ENCODE measurements at places on chromosomes 13 and 19.

- no peak for DNase-seq
These were observed 172.7 kb downstream of the B3GLCT start for GRCh38 chr13:31372454-31372853.

DNA sequence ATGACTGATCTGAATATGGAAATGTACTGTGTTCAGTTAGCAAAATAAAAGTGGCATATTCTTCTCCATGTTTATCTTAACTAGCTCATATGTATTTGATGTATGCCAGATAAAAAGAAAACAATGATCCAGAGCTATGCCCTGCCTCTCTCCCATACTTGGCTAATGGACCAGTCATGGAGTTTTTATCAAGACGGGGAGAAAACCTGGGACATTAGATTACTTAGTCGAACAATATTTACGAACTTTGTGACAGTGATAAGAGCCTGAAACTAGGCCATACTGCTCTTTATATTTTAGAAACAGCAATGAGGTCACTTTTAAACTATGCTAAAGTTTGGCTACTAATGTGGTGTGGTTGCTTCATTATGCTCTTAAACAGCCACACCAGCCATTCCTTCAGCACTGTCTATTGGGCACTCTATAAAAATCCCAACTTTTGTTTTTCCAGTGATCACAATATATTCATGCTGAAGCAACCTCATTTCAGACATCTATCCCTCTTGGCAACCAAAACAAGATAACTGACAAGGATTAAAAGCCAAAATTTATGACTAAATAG, 265.0 kb downstream of the FGF14 start:
- DNase-seq = no peak

GRCh38 chr13:98189841-98190505, 12.9 kb upstream of the RNF113B start:
- no peak for DNase-seq

DNA sequence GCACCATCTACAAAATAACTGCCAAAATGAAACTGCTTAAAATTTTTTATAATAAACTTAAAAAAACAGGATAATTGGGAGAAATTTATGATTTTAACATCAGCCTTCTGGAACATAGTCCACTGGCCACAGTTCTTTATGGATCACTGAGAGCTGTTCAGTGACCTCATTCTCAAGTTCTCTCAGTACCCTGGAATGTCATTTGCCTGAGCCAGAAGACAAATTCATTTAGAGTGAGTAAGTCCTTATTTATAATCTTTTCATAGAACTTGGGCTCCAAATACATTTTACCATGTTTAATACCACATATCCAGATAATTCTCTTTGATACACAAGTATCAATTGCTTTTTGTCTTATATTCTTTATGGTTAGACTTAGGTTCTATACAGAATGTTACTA, 87.6 kb downstream of the CAB39L start:
- DNase-seq = no peak

- DNase-seq = no peak
These were observed 1872.9 kb upstream of the PCDH20 start for GRCh38 chr13:63288576-63288975.

DNA sequence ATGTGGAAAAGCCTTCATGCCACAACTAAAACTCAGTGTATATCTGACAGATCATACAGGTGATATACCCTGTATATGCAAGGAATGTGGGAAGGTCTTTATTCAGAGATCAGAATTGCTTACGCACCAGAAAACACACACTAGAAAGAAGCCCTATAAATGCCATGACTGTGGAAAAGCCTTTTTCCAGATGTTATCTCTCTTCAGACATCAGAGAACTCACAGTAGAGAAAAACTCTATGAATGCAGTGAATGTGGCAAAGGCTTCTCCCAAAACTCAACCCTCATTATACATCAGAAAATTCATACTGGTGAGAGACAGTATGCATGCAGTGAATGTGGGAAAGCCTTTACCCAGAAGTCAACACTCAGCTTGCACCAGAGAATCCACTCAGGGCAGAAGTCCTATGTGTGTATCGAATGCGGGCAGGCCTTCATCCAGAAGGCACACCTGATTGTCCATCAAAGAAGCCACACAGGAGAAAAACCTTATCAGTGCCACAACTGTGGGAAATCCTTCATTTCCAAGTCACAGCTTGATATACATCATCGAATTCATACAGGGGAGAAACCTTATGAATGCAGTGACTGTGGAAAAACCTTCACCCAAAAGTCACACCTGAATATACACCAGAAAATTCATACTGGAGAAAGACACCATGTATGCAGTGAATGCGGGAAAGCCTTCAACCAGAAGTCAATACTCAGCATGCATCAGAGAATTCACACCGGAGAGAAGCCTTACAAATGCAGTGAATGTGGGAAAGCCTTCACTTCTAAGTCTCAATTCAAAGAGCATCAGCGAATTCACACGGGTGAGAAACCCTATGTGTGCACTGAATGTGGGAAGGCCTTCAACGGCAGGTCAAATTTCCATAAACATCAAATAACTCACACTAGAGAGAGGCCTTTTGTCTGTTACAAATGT, 16.4 kb downstream of the ZNF175 start:
- DNase-seq = no peak

DNA sequence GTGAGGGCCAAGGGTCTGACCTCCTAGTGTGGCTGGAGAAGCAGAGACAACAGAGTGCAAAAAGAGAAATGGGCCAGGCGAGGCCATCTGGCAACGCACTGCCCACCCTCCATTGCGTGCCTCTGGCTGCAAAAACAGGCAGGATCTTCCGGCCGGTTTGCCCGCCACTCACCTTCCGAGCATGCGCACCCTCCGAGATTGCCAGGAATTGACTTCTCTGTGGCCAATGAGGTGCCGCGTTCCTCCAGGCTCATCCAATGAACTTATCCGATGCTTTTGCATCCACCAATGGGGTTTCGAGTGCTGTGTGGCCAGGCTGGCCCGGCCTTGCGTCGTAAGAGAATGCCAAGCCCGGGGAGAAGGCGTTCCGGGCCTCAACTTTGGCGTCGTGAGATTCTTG, at the start of gene TEX101:
Gene TEX101, plus strand, starts transcription at position 337 of the 400 bp plus-strand sequence. CDS start 1,030 bp downstream, outside the sequence.
- no peak for DNase-seq

DNA sequence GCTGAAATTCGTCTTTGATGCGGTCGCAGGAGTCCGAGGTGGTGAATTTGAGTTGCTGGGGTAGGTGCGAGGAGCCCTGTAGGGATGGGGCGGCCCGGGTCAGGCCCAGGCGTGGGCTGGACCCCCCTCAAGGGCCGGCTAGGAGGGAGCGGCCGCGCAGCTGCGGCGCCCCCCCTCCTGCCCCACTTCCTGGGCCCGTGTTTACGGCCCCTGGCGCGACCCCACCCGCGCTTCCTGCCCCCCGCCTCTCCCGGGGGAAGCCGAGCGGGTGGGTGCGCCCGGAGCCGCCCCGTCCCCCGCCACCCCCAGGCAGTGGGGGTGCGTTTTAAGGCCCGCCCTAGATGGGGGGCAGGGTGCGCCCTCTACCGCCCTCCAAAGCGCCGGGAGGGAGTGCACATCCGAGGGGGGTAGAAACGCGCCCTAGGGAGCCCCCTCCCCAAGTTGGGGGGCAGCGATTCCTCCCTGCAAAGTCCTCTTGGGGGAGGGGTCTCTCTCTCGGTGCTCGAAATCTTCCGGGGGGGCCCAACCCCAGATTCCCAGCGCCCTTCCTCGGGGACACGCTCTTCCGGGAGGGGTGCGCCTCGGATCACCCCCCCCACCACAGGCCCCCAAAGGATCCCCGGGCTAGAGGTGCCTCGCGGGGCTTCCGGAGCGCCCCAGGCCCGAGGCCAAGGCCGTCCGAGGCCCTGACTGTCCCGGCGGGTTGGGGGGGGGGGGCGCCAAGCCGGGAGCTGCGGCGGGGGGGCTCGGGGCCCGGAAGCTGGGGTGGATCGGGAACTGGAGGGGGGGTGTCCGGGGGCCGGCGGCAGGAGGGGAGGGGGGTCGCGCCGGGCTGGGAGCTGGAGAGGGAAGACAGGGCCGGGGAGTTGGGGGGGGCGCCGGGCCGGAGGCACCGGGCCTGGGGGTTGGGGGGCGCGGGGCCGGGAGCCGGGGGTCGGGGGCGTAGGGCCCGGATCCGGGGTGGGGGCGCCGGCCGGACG, 823 bp downstream of the TLE5 start:
- DNase-seq = peak; percentile 81

GRCh38 chr13:30818323-30818960, 83.1 kb downstream of the ALOX5AP start:
- DNase-seq = no peak

DNA sequence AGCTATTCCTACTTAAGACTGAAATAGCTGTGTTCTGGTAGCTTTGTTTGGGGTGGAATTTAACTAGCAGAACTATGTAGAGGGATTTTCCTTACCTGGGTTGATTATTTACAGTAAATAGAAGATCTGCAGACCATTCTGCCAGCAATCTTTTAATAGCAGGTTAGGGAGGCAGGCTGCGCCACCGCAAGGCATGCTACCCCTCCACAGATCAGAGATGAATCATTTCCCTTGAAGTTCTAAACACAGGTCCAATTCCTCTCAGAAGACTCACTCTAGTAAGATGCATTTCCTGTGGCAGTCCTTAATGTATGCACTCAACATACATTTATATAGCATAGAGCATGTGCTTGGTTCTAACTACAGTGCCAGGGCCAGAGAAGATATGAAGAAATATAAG, 109.0 kb downstream of the TNFRSF19 start:
- DNase-seq = no peak

DNA sequence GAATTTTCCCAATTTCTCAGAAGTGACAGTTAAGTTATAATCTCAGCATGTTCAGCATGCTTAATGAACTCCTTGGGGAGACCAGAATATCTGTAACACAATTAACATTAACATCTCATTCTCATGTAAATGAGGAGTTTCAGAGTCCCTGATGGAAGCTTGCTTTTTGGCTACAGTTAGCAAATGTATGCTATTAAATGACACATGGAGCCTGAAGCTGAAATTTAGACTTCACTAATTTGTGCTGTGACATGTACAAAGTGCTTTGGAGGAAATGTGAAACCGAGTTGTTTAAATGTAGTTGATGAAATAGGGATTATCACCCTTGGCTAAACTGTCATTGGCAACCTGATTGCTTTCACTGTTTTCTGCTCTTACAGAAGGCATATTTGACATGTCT, 2265.1 kb upstream of the PCDH20 start:
- no peak for DNase-seq

DNA sequence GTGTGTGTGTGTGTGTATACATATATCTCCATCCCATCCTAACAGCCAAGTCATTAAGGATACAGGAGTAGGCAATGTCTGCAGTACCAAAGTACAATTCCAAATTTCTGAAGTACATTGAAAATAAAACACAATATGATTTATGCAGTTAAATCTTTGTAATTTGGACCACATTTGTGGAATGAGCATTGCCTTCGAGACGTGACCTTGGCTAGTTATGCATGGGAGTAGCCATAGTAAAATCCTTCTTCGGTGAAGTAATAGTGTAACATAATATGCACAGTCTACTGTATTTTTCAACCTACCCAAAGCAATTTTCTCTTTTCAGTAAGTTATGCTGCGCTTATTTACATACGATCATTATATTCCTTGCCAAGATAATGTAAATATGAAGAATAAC, 665.7 kb upstream of the GPC6 start:
- DNase-seq = no peak

DNA sequence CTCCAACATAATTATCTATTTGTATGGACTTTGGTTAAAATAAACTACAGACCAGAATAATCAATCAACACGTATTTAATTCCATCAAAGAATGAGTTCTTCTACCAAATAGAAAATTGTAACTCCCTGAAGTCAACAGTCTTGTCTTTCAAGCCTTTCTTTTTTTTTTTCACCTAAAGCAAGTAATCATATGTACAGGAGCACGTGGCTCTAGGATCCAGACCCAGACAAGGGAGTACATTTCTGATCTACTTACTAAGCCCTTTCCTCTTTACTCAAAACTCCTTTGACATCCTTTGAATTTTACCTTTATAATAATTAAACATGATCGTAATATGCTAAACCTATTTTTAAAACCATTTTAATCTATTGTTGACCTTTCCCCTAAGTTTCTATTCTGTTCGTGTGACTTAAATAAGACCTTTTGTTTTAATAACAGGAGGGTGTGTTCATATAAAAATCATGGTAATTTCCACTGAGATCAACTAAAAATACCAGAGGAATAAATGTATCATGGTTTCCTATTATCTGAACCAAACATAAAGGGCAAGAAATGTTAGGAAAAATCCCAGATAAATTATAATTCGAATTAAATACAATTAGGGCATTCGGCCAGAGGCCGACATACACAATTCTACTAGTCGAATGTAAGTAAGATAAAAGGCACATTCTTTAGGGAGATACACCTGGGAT, 1.7 kb downstream of the SLC7A1 start:
- DNase-seq = no peak

DNA sequence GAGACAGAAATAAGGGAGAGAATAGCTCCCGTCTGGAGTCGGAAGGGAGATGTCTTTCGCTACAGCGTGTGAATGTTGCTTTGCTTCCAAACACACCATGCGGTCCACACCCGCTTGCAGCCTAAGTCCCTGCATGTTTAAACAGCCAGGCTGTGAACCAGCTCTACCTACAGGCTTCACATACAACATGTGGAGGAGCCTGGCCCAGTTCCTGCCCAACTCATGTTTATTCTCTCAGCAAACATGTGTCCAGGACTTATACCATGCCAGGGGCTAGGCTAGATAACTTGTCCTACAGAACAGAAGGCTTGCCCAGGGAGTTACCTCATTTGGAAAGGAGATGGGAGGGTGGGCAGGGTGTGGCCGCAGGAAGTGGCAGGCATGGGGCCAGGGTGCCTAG, 181.5 kb downstream of the FOXO1 start:
- DNase-seq = no peak

GRCh38 chr19:31280287-31281006, 68.8 kb downstream of the TSHZ3 start:
- no peak for DNase-seq

- DNase-seq = no peak
These were observed 1.3 kb downstream of the ALG5 start for GRCh38 chr13:36997716-36998427.

DNA sequence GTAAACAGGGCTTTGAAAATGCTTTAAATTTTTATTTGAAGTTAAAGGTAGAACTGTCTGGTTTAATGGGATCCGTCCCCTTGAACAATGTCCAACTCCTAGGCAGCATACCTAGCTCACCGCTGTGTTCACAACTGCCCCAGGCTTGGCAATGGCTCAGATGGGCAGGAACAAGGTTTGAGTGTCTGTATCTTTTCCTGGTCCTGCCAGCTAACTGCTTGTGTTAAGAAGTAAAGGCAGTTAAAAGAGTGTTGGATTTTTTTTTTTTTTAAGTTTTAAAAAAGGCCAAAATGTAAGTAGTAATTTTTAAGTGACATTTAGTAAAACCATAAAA, 66.7 kb upstream of the FNDC3A start:
- DNase-seq = no peak

- no peak for DNase-seq
These were observed 410.0 kb downstream of the FGF9 start for GRCh38 chr13:22080832-22081231.

DNA sequence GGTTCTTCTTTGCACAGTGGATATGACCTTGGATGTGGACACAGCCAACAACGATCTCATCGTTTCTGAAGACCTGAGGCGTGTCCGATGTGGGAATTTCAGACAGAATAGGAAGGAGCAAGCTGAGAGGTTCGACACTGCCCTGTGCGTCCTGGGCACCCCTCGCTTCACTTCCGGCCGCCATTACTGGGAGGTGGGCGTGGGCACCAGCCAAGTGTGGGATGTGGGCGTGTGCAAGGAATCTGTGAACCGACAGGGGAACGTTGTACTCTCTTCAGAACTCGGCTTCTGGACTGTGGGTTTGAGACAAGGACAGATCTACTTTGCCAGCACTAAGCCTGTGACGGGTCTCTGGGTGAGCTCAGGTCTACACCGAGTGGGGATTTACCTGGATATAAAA, 9.4 kb downstream of the RFPL4AL1 start:
- DNase-seq = no peak
